ENCODE measurements at places on chromosomes 5 and 9.

- no peak for DNase-seq
These were observed 138.7 kb downstream of the SNX18 start for GRCh38 chr5:54656261-54656728.

- no peak for DNase-seq
These were observed 160.6 kb downstream of the C9orf152 start for GRCh38 chr9:110047232-110047954.

- no peak for DNase-seq
These were observed 130.9 kb upstream of the SLC30A5 start for GRCh38 chr5:68962757-68963484.

DNA sequence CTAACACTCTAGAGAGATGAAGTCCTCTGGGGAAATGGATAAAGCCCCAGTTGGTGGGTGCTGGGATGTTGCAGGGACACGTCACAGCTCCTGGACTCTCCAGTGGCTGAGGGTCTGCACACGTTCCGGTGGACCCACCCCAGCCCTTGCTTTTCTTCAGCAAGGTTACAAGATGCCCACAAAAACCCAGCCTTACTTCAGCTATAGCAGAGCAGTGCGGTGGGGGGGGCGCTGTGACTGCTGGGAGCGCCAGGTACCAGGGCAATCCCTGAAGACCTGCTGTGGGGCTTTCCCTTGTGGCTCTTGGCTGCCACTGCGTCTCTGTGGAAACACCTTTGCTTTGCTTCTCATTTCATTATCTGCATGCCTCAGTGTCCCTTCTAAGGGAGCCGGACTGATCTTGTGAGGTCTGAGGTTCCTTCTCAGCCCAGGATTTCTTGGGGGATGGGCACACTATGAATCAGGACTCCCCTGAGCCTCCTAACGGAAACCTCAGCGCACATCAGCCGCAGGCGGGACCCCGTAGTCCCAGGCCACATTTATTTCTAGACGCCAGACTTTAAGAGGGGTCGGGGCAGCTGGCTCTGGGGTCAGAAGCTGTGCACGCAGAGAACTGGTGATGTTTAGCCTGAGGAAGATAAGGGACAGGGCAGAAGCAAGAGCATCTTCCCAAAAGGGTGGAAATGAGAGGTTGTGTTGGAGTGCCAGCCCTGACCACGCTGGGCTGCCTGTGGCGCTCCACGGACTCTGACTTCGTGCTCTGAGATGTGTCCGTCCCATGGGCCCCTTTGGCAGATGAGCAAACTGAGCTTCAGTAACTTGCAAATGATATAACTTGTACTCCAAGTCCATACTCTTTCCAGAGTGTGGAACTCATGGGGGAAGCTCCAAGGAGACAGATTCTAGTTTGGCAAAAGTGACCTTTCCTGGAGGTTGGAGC, 106.8 kb downstream of the WNK2 start:
- DNase-seq: no peak

- DNase-seq: no peak
These were observed 23.4 kb downstream of the C9orf50 start for GRCh38 chr9:129597355-129598088.

- DNase-seq: no peak
These were observed 17.4 kb upstream of the COL5A1 start for GRCh38 chr9:134624137-134624591.

DNA sequence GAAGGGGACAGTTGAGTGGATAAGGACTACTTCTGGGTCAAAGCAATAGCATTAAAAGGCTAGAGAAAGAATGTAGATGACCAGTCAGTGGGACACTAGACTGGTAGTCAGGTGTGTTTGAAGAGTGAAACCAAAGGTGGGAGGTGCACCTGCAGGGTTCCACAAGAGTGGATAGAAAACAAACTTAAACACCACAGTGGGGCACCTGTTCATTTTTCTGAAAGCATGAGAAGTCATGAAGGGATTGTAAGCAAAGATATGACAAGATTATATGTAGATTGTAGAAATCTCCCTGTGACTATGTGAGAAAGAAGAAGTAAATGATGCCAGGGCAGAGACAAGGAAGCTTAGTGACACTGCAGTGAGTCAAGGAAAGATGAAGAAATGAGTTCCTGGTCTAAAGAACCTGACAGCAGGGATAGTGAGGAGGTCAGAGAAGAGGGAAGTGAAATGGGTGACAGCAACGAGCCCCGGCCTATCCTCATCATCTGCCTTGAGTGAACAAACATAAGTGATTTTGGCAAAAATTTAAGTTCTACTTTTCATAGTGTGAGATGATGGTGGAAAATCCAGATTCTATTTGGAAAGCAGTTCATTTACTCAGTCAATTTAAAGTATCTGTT, 296.9 kb downstream of the TLE4 start:
- no peak for DNase-seq
